ENCODE measurements at places on chromosomes 1 and 21.

- no peak for DNase-seq
These were observed 130.3 kb downstream of the TIAM1 start for GRCh38 chr21:31213787-31214186.

- no peak for DNase-seq
These were observed 8.8 kb upstream of the INSL5 start for GRCh38 chr1:66809736-66810326.

GRCh38 chr21:33904041-33904440 lies 11.6 kb downstream of the ATP5PO start:
- DNase-seq = no peak

DNA sequence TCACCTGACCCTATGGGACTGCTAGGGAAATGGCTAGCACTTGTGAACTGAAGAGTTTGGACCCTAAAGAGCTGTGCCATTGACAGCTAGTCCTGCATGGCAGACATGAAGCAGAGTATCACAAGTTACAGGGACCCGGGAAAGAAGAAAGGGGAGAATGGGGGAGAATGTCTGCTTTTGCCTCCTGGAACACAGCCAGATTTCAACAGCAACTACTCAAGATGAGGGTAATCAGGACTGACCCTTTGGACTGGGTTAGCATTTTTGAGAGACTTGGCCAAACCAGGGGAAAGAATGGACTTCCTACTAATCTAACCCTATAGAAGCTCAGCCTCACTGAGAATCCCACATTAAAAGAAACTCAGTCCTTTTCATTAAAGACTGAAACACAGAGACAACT lies 8.7 kb upstream of the UTP25 start:
- DNase-seq = no peak

Measured in fibroblast of skin of left biceps (primary cell).